Stimulated activated CD8-positive, alpha-beta memory T cell treated with anti-CD3 and anti-CD28 coated beads, Interleukin-15, amount 100 ng/mL, for 4 hours (primary cell): ENCODE measurements at places on chromosomes 6 and 20.

- no peak for DNase-seq
These were observed 37.9 kb downstream of the SYNDIG1 start for GRCh38 chr20:24507182-24507853.

DNA sequence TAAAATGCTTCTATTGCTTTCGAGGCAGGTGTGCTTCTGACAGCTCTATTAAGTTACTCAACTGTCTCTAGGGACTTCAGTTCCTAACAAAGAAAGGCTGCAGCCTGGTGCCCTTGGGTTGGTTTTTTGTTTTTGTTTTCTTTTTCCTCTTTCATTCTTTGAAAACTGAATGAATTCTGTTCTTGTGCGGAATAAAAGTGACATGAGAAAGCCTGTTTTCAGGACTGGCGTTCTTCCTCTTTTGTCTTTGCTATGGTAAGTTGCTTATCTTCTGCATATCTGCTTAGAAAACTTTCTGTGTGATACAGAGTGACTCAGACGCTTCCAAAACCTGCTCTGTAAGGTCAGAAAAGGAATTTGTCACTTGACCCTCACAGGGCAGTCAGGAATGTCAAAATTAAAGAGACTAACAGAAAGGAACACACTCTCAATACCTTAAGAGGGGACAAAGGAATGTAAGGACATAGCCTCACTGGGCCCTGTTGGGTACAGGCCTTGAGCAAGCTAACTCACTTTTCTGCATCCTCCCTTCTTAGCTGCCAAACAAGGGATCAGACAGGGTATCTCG is 56.2 kb upstream of the NHSL1 start:
- no peak for DNase-seq

DNA sequence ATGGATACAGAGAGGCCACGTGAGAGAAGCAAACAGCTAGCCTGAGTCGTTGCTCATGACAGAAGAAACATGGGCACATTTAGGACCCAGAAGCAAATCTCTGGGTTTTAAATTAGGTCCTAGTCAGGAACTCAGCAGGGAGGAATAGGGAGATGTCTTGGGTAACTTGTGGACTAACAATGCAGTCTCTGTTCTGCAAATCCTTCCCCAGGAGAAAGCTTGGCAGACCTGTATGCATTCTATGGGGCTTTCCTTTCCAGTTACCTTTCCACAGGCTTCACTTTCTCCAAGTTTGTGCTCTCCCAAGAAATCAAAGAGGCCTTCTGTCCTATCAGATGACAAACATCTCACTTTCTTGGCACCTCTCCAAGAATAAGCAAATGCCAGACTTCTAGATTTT is 47.2 kb upstream of the PLCB4 start:
- DNase-seq: no peak

DNA sequence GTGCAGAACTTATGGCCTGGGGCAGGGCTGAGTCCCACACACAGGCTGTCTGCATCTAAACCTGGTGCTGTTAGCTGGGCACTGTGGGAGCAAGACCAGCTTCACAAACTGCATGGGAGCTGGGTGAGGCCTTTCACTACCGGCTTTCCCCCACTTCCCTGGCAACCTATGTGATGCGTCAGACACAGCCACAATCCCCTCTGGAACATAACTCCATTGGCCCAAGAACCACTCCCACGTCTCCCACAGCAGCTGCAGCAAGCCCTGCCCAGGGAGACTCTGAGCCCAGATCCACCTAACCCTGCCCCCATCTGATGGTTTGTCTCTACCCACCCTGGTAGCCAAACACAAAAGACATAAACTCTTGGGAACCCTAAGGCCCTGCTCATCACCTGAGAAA is 9.3 kb downstream of the WDR27 start:
- no peak for DNase-seq

DNA sequence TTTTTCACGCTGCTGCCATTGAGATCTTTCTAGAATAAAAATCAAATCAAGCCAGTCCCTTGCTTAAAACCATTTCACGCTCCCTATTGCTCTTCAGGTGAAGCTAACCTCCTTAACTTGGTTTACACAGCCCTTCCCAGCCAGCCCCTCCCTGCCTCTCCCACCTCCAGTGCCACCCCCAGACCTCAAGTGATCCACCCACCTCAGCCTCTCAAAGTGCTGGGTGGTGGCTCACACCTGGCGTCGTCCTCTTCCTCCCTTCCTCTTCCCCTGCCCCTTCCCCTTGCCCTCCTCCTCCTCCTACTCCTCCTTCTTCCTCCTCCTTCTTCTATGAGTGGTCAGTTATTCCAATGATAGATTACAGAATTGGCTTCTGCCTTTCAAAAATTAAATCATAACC is 42.9 kb downstream of the FAM209B start:
- no peak for DNase-seq

GRCh38 chr6:37265001-37265400 is 7.1 kb upstream of the TMEM217 start:
- no peak for DNase-seq

DNA sequence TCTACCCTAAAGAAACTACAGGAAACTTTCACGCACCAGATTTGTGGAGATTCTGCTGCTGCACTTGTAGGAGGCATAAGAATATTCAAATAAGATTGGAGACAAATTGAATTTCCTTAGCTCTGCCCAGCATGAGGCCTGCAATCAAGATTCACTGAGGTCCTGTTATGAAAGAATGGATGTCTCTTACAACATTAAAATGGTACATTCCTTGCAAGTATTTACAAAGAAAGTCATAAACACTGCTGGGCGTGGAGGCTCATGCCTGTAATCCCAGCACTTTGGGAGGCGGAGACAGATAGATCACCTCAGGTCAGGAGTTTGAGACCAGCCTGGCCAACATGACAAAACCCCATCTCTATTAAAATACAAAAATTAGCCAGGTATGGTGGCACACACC is 74.0 kb upstream of the MAP3K4 start:
- DNase-seq: no peak

DNA sequence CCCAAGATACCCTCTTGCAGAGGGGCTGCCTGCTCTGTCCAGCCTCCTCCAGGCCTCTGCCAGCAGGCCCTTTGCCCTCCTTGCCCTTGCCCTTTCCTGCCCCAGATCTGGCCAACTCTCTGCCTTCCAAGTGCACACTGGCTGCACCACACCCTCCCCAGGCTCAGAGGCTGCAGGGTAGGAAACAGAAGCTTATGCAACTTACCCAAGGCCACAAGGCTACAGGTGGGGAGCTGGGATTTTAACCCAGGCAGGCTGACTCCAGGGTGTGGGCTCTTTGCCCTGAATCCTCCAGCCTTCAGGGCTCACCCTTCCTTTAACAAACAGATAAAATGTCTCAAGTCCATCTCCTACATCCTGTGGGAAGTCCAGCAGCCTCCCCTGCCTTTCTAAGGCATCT is 14.5 kb upstream of the TRAF3IP2 start:
- no peak for DNase-seq

DNA sequence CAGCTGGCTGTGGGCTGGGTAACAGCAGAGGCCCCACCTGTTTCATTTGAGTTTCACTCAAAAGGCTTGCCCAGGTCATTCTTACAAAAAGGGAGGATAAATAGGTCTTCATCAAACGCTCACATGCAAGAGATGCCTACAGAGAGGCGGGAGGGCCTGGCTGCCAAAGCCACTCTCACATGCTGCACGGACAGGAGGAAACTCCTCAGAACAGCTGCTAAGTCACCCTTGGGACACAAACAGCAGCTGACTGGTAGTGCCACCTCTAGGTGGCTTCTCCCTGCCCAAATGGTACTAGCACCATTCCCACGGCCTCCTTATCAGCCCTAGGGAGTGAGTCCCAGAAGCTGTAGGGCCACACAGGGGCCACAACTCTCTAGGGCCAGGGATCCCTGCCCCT is 23.8 kb downstream of the SLC22A23 start:
- no peak for DNase-seq

DNA sequence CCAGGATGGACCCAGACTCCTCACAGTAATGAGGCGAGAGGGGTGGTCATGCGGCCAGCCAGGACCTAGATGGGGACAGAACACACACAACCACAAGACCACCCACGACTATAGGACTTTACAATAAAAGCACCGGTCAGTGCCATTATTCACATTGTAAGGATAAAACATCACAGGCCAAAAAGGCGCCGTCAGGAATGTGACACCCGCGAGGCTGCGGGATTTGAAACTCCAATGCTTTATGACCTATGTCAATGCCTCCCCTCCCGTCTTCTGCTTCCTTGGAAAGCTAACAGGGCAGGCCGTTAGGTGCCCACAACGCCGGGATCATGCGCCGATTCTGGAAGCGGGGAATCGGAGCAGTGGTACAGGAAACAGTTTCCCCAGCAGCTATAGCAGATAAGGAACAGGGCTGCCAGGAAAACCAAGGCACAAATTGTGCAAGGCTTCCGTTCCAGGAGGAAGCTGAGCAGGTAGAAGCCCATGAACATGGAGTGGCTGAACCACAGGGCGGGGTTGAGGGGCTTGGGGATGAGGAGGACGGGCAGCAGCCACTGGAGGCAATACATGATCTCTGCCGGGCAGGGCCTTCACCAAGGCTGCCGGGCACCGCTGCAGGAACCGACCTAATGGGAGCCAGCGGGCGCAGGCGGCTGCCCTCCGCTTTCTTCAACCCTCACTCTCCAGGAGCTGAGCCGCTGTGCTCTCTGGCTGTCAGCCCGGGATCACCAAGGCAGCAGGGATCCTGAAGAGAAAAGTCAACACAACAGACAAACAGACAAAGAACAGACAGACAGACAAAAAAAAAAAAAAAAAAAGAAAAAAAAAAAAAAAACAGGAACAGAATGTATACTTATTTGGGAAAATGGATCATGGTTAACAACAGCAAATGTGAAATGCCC is 2.2 kb upstream of the NNAT start:
- DNase-seq: no peak

GRCh38 chr6:166496460-166496859 is 90.0 kb downstream of the RAMACL start:
- no peak for DNase-seq

DNA sequence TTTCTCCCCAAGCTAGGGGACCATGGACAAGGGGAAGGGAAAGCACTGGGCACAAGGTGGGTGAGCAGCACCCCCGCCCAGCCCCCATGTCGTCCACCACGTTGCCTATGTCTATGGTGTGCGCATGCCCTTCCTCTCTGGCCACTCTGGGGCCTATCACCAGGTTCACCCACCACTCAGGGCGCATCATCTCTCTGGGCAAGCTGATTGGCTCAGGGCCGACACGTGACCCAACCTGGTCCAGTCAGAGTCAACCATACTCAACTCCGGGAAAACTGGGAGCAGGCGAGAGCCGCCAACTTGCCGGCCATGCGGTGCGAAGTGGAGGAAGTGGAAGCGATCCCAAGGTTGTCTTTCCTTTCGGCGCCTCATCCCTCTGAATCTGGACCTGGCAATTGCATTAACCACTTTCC is 25.9 kb downstream of the ACSS1 start:
- DNase-seq: no peak

GRCh38 chr6:3193102-3193849 is 34.2 kb downstream of the TUBB2B start:
- no peak for DNase-seq

GRCh38 chr20:7214081-7214740 is 446.7 kb downstream of the BMP2 start:
- DNase-seq: no peak

GRCh38 chr6:79810871-79811270 is 136.5 kb downstream of the ELOVL4 start:
- DNase-seq: no peak
